NCI-H1092 treated with DMSO at 0.1 percent for 48 hours (cell line): ENCODE measurements at places on chromosomes 7 and 10.

DNA sequence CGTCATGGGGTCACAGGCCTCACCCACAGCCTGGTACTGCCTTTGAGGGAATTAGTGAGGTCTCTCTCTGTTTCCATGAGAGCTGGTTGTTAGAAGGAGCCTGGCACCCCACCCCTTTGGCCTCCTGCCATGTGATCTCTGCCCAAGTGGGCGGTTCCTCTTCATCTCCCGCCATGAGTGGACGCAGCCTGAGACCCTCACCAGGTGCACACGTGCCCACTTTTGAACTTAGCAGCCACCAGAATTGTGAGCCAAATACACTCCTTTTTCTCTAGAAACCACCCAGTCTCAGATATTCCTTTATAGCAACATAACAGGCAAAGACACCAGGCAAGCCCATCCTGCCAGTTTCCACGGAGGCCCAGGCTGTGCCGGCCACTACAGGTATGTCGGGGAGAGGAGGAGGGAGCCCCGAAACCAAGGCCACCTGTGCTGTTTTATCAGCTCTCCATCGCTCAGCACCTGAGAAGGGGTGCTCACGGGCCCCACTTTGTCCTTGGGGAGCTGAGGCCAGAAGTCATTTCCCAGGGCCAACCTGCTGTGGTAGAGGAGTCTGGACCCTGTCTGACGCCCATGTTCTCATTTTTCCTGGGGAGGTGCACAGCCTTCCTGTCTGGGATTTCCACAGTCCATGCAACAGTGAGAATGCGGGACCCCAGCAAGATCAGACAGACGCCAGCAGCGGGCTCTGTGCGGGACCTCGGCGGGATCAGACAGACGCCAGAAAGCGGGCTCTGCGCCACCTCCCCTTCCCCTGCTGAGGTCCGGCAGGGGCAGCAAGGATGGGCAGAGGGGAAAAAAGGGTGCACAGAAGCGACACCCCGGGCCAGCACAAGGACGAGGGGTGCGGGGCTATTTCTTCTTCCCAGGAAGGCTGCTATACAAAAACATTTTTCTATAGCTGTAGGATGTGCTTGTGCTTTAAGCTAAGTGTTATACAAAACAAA lies 220.5 kb downstream of the ELFN1 start:
- no peak for DNase-seq

DNA sequence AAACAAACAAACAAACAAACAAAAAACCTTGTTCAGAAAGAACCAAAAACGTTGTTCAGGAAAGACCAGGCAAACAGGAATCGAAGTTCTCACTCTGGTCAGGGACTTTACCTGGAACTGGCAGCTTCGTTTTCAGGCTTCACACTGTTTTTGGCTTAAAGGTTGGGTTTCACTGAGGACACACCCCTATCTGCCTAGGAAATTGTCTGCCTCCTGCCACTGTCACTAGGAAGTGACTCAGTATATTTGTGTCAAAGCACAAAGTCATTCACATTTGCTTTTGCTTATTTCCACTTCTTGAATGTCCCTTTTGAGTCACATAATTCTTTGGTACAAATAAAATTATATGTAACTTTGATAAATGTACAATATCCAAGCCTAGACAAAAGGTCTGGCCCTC lies 37.9 kb downstream of the PNLIPRP3 start:
- no peak for DNase-seq

- no peak for DNase-seq
Measured at GRCh38 chr7:129401967-129402860, 32.0 kb upstream of the STRIP2 start.

DNA sequence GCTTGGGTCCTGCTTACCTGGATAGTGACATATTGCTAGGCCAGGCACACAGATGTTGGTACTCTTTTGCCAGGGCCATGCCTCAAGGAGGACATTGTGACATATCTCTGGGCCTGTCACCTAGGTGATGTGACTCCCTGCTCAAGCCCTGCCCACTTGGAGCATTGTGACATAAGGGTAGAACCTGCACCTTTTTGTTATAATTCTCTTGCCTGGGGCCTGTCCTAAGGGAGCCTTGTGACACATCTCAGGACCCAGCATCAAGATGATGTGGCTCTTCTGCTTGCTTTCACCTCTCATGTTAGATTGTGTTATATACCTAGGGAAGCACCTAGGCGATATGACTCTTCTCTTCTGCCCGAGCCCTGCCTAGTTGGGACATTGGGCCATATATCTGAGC lies 57.4 kb downstream of the ZNF736 start:
- DNase-seq, result no peak

GRCh38 chr10:75717126-75717916 lies 285.9 kb downstream of the LRMDA start:
- no peak for DNase-seq

DNA sequence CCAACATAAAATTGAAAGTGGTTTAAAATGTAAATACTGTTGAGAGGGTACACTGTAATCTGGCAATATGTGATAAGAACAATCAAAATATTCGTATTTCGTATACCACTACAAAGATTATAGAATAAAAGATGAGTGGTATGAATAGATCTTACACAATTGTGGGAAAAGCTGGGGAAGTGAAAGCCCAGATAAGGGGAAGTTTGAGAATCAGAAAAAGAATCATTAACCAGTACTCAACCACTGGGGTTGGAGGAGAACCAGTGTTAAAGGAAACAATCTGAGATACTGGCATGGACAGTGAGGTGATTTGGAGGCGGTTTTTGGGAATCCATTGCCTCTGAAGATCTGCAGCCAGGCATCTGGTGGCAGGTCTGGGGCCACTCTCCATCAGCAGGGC lies 59.7 kb upstream of the CDK14 start:
- no peak for DNase-seq

DNA sequence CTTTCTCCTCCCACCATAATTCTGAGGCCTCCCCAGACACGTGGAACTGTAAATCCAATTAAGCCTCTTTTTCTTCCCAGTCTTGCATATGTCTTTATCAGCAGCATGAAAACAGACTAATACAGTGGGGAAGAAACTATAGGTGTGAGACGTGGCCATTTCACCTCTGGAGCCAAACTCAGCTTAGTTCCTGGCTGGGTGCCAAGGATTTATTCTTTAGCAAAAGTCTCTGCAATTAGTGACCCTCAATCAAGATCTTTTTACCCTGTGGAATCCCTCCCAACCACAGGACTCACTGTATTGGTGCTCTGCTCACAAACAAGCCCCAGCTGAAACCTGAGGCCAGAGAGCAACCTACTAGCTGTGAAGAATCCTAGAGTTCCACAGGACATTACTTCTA lies 28.1 kb upstream of the SFTPD start:
- no peak for DNase-seq

GRCh38 chr10:122051609-122052385 lies 62.8 kb downstream of the TACC2 start:
- no peak for DNase-seq

DNA sequence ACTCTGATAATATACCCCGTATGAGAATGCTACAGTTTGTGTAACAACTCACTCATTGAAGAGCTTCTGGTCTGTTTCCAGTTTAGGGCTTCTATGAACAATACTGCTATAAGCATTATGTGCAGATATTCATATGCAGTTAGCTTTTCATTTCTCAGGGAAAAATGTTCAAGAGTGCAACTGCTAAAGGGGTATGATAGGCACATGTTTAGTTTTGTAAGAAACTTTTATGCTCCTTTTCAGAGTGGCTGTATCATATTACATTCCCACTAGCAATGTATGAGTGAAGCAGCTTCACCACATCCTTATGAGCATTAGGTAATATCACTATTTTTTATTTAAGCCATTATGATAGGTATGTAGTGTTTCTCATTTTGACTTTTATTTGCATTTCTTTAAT lies 182.6 kb upstream of the CXCL12 start:
- DNase-seq, result no peak

GRCh38 chr7:143455491-143455890 lies 12.2 kb downstream of the TAS2R60 start:
- no peak for DNase-seq

DNA sequence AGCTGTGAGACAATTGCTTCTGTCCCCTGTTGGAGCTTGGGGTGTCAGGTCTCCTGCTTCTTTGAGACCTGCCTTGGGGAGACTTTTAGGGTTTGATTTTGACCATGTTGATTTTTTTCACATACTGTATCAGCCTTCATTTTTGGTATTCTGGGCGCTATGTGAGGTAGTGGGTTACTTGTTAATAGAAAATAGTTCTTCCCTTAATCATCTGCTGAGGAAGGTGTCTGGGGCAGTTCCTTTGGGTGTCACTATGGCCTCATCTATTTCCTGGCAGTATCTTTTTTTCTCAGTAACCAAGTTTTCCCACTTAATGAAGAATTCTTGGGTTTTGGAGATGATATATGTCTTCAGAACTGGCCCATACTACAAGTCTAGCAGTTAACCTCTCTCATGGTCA lies 4.6 kb upstream of the NOLC1 start:
- no peak for DNase-seq

- no peak for DNase-seq
Measured at GRCh38 chr7:1829111-1829510, 159.0 kb downstream of the ELFN1 start.

DNA sequence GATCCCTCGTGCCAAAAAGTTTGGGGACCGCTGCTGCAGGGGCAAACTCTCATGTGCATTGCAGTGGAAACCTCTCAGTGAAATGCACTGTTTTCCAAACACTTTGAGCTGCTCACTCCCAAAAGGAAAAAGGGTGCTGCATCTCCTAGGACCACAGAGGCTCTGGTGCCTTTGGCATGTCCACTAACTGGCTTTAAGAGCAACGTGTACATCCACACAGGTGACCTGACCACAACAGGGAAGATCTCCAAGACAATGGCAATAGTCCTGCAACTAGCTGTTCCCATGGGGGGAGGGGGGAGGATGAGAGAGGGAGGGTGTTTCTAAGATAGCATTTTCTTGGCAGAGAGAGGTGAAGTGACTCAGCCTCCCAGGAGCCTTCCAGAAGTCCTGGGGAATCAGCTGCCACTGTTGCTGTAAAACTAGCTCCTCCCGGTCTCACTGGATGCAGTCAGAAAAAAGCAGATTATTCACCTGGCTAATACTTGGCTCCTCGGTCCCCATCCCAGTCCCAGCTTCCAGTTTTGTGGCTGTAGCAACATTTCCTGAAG lies 181.7 kb downstream of the HECW1 start:
- no peak for DNase-seq

DNA sequence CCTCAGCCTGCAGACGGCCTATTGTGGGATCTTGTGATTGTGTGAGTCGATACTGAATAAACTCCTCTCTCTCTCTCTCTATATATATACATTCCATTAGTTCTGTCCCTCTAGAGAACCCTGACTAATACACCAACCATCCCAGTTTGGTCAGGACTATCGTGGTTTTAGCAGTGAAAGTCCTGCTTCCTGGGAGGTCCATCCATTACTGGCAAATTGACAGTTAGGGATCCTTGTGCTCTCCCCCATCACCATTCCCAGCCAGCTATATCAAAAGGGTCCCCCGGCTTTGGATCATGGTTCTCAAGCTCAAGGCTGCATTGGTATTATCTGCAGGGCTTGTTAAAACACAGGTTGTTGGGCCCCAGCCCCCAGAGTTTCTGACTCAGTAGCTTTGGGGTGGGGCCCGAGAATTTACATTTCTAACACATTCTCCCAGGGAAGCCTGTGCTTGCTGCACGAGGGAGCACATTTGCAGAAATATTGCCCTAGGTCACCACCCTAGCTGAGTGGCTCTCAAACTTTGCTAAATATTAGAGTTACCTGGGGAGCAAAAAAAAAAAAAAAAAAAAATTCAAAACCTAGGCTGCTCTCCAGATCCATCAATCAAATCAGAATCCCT lies 899.1 kb upstream of the AUTS2 start:
- no peak for DNase-seq

DNA sequence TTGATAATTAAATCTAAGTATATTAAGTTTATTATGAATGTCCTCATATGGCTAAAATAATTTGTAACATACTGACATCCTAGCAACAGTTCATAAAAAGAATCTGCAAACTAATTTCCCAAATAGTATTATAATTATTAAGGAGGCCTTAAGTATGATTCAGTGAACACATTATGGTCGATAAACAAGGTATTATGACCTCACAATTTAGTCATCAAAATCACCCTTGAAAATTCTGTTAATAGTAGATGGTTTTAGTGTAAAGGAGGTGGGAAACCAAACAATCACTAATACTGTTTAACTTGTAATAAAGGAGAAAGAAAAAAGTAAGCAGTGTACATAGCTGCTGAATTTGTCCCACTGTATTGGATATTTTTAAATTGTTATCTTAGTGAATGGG lies 2.1 kb downstream of the ETV1 start:
- no peak for DNase-seq

DNA sequence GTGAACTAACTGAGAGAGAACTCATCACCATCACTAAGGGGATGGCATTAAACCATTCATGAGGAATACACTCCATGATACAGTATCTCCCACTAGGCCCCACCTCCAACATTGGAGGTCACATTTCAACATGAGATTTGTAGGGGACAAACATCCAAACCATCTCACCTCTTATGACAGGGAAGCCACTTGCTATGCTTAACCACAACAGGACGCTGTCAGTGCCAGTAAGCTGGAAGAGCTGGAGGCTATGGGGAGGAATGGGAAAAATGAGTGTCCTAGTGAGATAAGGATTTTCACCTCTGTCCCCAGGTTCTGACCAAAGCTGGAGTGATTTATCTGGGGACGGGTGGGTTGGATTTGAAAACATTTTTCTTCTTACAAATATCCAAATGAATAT lies 17.6 kb downstream of the PLCE1 start:
- no peak for DNase-seq
